ENCODE measurements at places on chromosomes 16 and 17.
A peak's percentile ranks its signal among the peaks of the same experiment; 100 is the strongest.

DNA sequence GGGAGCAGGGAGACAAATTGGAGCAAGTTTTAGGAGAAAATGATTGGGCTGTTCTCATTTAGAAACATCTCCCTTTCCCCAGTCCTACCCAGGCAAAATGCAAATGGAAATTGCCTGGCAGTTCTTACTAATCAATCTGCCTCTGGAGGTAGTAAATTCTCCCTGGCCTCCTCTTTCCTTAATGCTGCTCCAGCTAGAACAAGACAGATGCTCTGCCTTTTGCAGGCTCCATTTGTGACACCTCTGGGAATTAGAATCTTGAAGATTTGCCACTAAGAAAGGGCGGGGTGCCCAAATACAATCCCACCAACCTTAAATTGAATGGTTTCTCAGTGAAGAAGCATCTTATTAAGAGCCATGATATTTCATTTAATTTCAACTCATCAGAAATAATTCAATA is 377.7 kb upstream of the CDH11 start:
- no peak for DNase-seq

DNA sequence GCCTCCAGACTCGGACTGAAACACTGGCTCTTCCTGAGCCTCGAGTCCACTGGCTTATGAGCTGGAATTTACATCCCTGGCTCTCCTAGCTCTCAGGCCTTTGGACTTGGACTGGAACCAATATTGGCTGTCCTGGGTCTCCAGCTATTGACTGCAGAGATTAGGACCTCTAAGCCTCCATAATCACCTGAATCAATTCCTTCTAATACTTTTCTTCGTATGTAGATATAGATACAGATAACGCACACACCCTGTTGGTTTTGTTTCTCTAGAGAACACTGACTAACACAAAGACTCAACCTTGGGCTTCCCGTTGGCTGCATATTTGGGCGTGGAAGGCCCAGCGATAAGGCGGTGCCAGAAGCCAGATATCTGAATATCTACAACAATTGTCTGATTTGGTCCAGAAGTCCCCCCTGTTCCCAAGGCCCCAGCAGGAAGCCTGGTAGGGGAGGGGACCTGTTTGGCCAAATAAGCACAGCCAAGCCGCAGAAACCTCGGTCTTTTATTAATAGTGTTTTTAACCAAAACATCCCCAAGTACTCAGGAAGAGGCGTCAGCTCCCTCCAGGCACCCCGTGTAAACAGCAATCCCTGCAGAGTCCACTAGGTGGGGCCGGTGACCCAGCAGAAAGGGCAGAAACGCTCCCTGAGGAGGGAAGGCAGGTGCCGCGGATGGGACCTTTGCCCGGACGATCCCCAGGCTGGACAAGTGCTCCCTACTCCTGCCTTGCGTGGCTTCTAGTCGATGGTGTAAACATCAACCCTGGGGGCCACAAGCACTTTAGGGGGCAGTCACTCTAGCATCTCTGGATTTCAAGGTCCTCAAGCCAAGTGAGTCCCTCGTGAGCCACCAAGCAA is 57.0 kb downstream of the ABR start:
- peak; percentile 87 for DNase-seq

DNA sequence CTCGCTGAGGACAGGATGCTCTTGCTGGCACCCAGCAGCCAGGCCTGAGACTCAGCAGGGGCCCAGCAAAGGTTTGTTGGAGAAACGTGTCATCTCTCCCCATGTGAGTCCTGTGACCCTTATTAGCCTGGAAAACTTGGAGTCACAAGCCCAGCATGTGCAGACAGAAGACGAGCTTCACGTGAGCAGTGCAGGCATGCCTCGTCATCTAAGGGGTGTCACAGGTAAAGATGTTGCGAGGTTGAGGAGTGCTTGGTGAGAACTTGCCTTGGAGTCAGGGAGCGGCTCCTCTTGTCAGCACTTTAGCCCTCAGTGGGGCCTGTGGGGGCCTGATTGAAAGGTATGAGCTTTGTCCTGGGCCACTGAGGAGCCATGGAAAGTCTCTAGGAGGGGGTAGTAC is 2.1 kb upstream of the CTRL start:
- DNase-seq, result no peak

DNA sequence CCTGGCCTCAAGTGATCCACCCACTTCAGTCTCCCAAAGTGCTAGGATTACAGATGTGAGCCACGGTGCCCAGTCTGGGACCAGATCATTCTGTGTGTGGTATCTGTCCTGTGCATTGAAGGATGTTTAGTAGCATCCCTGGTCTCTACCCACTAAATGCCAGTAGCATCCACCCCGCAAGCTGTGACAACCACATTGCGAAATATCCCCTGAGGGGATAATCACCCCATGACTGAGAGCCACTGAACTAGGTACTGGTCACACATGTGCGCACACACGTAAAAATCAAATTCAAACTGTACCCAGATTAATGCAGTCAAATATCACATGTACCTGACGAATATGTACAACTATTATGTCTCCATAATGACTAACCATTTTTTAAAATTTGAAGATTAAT is 35.8 kb downstream of the TEKT5 start:
- DNase-seq, result no peak

GRCh38 chr16:61792194-61792909 is 243.9 kb downstream of the CDH8 start:
- peak; percentile 2 for DNase-seq

DNA sequence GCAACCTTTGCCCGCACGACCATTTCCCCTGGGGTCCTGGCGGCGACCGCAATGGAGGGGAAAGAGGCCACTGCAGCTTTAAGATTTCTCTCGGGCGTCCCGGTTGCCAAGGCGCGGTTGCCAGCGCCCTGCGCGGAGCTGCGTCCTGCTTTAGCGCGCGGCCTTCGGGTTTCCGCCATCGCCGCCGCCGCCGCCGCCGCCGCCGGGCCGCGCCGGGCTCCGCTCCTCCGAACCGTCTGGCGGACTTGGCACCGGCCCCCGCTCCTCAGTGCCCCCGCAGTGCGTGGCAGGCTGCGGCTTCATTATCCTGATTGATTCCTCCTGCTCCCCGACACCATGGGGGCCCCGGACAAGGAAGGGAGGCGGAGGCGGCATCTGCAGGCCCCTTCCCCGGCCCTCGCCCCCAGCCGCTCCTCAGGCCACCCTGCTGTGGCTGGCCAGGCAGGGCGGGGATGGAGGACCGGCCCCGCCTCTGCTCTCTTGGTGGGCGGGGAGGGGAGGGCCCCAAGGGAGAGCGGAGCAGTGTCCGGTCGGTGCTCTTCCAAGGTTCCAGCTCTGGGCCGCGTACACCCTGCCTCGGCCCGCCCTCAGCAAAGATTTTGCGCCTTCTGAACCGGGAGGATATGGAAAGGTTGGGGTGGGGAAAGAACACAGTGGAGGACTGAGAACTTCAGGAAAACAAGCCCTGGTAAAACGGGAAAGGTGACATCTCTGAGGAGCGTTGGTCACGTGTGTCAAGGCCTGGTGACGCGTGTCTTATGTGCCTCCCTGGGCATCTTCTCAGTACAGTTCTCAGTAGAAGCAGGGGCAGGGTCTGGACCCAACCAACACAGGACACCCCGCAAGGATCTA is 34.0 kb downstream of the NEUROD2 start:
- peak; percentile 22 for DNase-seq
